Activated B cell treated with CpG ODN at 0.5 μM for 24 hours (primary cell): ENCODE measurements at places on chromosomes 16 and 17. TPM values are rescaled to one million over a fixed set of nuclear protein-coding genes. Genes with fewer than 3 reads are reported as not detected.
A peak's percentile ranks its signal among the peaks of the same experiment; 100 is the strongest.

The MPO gene
- not detected in 2 replicates for total RNA-seq

The NOTUM gene
- 0.22 TPM in 1 of 2 replicates, not detected in the other for total RNA-seq

The CEMP1 gene
- 0.16 and 0.66 TPM in 2 replicates for total RNA-seq

The CA10 gene
- not detected in 2 replicates for total RNA-seq

DNA sequence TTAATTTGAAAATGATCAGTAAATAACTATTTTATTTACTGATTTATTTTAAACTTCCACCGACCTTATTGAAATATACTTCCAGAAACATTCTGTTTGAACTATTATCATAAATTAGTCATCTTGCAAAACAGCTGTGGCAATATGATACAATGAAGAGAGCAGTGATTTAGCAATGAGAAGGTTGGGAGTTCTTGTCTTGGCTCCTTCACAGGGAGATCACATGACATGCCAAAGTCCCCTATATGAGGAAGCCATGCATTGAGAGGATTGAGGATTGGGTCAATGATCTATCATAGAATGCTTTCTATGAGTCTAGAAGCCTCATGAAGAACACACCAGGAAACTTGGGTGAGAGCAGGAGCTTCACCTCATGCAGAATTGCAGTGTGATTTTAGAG lies 222.7 kb downstream of the LGALS9B start:
- no peaks in the 10 kb centered on the region for H3K4me1 ChIP-seq
- DNase-seq, result no peak
- H3K36me3 ChIP-seq, result peaks cover 14% of the 10 kb centered on the region

- no peak for DNase-seq
- no peaks in the 10 kb centered on the region for H3K27me3 ChIP-seq
- H3K36me3 ChIP-seq, result no peaks in the 10 kb centered on the region
- peak overlapping the region; percentile 50 for H3K4me3 ChIP-seq
These were observed 2.4 kb downstream of the SLC16A3 start for GRCh38 chr17:82231312-82231561.

DNA sequence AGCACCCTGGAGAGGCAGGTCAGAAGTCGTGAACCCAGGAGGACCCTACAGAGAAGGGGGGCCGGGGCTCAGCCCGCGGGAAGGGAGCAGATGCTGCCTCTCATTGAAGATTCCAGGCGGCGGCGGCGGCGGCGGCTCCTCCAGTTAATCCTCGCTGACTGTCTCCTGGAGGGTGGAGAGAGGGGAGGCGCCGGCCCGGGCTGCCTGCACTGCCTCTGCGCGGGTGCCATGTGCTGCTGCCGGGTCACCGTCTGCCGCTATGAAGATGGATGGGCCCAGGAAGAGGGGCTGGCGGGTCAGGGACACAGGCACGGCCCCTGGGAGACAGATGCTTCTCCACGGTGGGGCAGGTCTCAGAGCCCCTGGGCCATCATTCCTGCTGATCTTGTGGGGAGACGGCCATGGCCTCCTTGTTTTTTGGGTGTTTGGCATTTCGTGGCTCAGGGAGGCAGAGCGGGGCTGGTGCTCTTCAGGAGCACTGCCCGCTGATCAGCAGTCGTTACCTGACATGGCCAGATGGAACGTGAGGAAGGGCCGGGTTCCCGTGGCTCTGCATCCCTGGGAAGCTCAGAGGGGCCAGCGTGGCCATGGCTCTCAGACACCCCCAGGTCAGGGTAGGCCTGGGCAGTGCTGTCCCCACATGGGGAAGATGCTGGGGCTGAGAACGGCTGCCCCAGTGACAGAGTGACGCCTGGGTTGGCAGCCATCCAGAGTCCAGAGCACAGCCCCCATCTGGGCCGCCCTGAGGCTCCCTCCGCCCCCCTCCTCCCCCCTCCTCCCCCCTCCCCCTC lies 36.1 kb downstream of the GINS2 start:
- no peak for DNase-seq
- H3K4me1 ChIP-seq, result peaks cover 6% of the 10 kb centered on the region
- H3K27ac ChIP-seq, result no peak overlapping the region
- H3K36me3 ChIP-seq, result peaks cover 54% of the 10 kb centered on the region

DNA sequence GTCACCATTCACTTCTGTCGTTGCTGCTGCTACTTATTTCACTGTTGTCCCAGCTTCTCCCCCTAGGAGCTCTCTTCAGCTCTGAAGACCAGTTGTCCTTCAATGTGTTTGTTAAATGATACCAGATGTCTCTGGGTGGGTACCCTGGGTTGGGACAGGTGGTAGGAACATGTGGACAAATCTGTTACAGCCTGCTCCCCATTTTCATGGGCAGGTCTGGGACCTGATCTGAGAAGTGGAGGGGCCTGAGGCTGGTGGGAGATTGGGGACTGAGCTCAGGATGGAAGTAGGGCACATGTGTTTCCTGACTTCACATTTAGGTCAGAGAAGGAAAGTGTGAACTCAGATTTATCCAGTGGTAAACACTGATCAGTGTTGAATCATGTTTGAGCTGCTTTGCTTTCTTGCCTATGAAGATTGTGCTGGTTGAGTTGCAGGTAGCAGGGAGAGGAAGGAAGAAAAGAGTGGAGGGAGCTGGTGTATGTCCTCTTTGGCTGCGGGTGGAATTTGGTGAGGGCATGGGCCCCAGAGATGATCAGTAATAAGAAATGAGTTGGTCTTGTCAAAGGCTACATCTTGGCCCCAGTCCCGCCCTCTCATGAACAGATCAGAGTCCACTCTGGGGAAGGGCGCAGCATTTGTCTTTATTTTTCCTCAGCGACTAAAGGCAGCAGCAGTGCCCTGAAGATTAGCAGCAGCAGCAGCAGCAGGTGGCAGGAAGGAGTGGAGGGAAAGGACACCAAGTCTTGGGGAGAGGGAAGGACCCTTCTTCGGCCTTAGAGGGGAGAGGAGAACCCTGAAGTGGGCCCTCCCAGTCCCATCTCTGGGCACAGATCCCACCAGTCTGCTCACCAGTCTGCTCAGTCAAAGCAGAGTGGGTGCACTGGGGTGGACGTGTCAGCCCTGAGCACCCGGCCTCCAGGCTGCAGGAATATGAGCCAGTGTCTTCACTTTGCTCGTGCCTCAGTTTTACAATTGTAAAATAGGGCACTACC lies 6.1 kb upstream of the EFTUD2 start:
- H3K4me3 ChIP-seq, result no peak overlapping the region
- H3K27ac ChIP-seq, result no peak overlapping the region
- DNase-seq, result no peak
- H3K4me1 ChIP-seq, result peaks cover 2% of the 10 kb centered on the region

- H3K27me3 ChIP-seq, result no peaks in the 10 kb centered on the region
These were observed 147.1 kb upstream of the CHMP6 start for GRCh38 chr17:80844418-80844990.

GRCh38 chr17:50348522-50349242 lies 2.8 kb downstream of the XYLT2 start:
- no peaks in the 10 kb centered on the region for H3K27me3 ChIP-seq
- H3K4me3 ChIP-seq, result no peak overlapping the region
- no peak for DNase-seq
- no peak overlapping the region for H3K27ac ChIP-seq
- H3K36me3 ChIP-seq, result peaks cover 10% of the 10 kb centered on the region
- peaks cover 24% of the 10 kb centered on the region for H3K4me1 ChIP-seq

GRCh38 chr16:79571903-79572535 lies 28.5 kb downstream of the MAF start:
- no peak overlapping the region for H3K4me3 ChIP-seq
- no peak overlapping the region for H3K27ac ChIP-seq
- H3K4me1 ChIP-seq, result no peaks in the 10 kb centered on the region
- peaks cover 20% of the 10 kb centered on the region for H3K27me3 ChIP-seq
- no peaks in the 10 kb centered on the region for H3K36me3 ChIP-seq
- no peak for DNase-seq

DNA sequence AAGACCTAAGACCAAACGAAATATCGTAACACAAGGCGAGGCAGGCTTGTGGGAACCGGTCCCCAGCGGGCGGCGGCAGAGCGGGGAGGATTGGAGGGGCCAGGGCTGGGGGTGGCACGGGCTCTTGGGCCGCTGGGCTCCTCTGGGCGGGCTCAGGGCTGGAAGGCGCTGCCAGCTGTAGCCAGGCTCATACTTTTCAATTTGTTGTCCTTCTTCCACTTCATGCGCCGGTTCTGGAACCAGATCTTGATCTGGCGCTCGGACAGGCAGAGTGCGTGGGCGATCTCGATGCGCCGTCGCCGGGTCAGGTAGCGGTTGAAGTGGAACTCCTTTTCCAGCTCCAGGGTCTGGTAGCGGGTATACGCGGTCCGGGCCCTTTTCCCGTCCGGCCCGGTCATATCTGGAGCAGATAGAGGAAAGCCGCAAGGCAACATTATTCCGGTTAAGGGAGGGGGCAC lies 1.5 kb downstream of the HOXB5 start:
- H3K4me3 ChIP-seq, result no peak overlapping the region
- no peak for DNase-seq
- peaks cover 74% of the 10 kb centered on the region for H3K27me3 ChIP-seq

DNA sequence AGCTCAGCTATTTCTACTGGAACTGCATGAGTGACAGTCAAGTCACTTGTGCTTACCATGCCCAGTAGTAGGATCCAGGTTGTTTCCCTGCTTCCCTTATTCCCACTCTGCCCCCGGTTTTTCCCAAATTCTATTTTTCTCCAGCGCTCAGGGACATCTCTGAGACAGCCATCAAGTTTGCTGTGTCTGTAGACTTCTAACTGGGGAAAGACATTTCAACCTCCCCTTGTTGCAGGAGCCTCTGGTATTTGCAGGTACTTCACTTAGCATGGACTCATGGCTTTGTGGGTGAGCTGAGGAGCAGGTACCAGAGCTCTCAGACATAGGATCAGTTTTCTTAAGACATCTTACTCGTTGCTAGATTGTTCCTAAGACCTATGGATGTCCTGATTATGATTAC lies 801.6 kb upstream of the RBFOX1 start:
- DNase-seq, result no peak
- no peaks in the 10 kb centered on the region for H3K27me3 ChIP-seq
- H3K4me1 ChIP-seq, result no peaks in the 10 kb centered on the region
